ENCODE measurements at places on chromosomes 2 and 18. TPM values are rescaled to one million over a fixed set of nuclear protein-coding genes. Genes with fewer than 3 reads are reported as not detected.

- H3K27me3 ChIP-seq: peaks cover 3% of the 10 kb centered on the region
- H3K27ac ChIP-seq: no peak overlapping the region
- no peak overlapping the region for H3K4me3 ChIP-seq
- no peak for DNase-seq
- H3K4me1 ChIP-seq: no peaks in the 10 kb centered on the region
Measured at GRCh38 chr18:37450434-37451132, 115.0 kb downstream of the CELF4 start.

The PAIP2B gene
- 2.2 TPM for total RNA-seq

The FAM110C gene
- total RNA-seq: 3.6 TPM

DNA sequence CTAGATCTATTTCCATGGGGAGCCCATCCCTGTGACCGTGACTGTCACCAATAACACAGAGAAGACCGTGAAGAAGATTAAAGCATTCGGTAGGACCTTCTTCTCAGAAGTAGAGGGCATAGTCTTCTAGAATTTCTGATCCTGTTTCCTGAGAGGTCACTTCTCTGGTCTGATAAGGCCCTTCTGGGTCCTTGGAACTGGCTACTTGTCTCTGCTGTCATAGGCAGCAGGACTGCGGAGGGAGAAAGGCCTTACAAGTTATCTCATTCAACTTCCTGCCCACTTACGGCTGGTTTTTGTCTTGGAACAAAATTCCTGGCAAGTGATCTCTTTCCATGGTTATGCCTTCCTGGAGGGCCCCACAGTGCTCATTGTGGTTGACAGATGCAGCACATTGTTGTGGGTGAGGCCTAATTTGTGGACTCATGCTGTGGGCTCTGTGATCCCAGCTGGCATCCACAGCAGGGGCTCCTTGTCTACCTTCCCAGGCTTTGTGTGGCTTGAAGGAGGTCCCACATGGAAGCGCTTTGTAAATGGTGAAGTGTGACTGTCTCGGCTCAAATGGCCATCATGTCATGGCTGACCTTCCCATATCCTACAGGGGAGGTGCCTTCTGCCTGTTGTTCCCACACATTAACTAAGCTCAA lies 22.0 kb downstream of the SAG start:
- H3K27me3 ChIP-seq: no peaks in the 10 kb centered on the region
- no peak for DNase-seq
- H3K4me1 ChIP-seq: peaks cover 23% of the 10 kb centered on the region
- H3K27ac ChIP-seq: no peak overlapping the region

The SCYGR2 gene
- not detected for total RNA-seq

GRCh38 chr2:181642086-181642485 lies 14.8 kb downstream of the CERKL start:
- H3K36me3 ChIP-seq: no peaks in the 10 kb centered on the region
- no peaks in the 10 kb centered on the region for H3K4me1 ChIP-seq
- H3K4me3 ChIP-seq: no peak overlapping the region
- H3K27me3 ChIP-seq: peaks cover 23% of the 10 kb centered on the region
- H3K27ac ChIP-seq: no peak overlapping the region

The REG1B gene
- total RNA-seq: not detected

The NPAS2 gene
- 2.3 TPM for total RNA-seq

DNA sequence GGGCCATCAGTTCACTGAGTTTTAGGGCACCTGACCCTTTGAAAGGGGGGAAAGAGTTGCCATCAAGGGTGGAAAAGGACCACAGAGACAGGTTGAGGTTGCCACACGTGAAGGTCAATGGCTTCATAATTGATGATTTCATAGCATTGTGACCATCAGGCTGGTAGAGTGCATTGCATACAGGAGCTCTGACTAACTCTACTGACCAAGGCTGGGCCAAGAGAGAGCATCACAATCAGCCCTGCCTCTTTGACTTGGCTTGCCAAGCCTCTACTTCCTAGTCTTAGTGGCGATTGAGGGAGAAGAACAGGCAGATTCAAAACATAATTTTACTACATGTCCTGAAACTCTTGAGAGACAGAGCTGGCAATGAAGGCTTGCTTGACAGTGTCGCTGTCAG lies 5.8 kb upstream of the TNP1 start:
- no peak overlapping the region for H3K4me3 ChIP-seq
- no peak overlapping the region for H3K27ac ChIP-seq
- peaks cover 2% of the 10 kb centered on the region for H3K4me1 ChIP-seq
- no peaks in the 10 kb centered on the region for H3K36me3 ChIP-seq
- peaks cover 2% of the 10 kb centered on the region for H3K27me3 ChIP-seq
- DNase-seq: no peak

DNA sequence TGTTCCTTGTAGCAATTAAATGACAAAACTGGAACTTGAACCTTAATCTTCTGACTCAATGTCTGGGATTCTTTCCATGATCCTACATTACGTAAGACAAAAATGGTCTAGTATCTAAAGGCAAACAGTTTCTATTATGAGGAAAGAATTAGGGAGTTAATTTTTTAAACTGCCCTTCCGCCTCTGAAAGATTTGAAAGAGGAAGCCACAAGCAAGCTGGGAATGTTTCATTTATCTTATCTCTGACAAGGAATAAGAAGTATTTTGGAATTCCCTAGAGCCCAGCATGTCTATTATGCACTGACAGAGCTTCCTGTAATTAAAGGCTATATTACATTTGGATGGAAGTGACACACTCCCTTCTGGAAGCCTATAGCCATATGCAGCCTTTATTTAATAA lies 558.8 kb upstream of the CDH2 start:
- no peaks in the 10 kb centered on the region for H3K36me3 ChIP-seq
- H3K27me3 ChIP-seq: no peaks in the 10 kb centered on the region
- no peak overlapping the region for H3K4me3 ChIP-seq
- no peaks in the 10 kb centered on the region for H3K4me1 ChIP-seq
- DNase-seq: no peak

DNA sequence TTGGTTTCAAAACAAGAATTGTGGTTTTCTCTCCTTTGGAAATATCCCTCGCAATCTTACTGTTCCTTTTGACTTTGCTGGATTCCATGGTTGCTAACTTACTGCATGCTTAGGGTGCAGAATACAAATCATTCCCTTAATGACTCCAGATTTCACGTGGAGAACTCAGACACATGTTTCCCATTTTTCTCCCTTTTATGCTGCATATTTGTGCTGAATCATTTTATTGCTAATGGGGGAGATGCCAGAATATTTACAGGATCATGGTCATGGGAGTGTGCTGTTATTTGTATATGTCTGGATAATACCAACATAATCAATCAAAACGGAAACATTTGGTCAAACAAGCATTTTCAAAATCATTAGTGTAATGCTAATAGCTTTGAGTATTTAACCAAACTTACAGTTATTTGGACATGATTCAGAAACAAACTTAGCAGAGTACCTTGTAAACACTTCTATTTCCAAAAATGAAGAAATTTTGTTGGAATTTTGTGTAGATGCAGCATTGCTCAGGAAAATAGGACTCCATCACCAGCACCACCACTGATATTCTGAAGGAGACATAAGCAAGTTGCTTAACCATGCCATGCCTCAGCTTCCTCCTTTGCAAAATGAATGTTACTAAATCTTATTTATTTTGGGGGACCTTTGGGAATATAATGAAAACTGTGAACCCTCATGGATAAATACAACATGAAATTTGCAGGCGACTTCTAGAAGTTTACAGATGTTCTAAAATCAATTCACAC lies 122.5 kb upstream of the RND3 start:
- DNase-seq: no peak
- H3K4me1 ChIP-seq: no peaks in the 10 kb centered on the region
- H3K4me3 ChIP-seq: no peak overlapping the region
- no peak overlapping the region for H3K27ac ChIP-seq
- no peaks in the 10 kb centered on the region for H3K27me3 ChIP-seq

The ZSWIM2 gene
- not detected for total RNA-seq

DNA sequence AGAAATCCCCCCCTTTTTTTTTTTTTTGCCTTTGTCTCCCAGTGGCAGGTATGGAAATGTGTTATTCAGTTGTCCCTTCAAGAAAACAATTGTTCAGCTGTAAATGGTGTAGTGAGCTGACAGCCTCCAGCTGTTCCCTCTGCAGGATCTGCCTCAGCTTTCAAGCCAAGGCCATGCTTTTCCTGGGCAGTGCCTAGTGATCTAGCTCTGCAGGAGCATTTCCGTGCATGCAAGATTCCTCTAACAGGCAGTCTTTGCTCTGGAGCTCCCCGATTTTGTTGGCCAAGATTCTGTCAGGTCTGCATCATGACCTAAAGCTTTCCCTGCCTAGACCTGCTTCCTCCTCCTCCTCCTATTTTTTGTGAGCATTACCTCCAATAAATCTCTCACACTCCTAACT lies 300.7 kb upstream of the UBE2E3 start:
- no peaks in the 10 kb centered on the region for H3K4me1 ChIP-seq
- peaks cover 6% of the 10 kb centered on the region for H3K27me3 ChIP-seq
- no peak for DNase-seq
- H3K36me3 ChIP-seq: no peaks in the 10 kb centered on the region

- H3K27ac ChIP-seq: no peak within 1 kb of the TSS
- no peaks in the 10 kb centered on the region for H3K36me3 ChIP-seq
- H3K27me3 ChIP-seq: peaks cover 39% of the 10 kb centered on the region
- H3K4me1 ChIP-seq: peaks cover 3% of the 10 kb centered on the region
Measured at GRCh38 chr2:27496357-27497287, at the start of gene GCKR. Gene GCKR, plus strand, starts transcription at chr2:27496839. Its CDS starts 66 bp downstream, at chr2:27496905.

The PLGLB1 gene
- total RNA-seq: 0.48 TPM

The CDH2 gene
- total RNA-seq: not detected

The CCT7 gene
- 541 TPM for total RNA-seq

- no peak overlapping the region for H3K27ac ChIP-seq
- no peak overlapping the region for H3K4me3 ChIP-seq
- DNase-seq: no peak
- H3K27me3 ChIP-seq: no peaks in the 10 kb centered on the region
- no peaks in the 10 kb centered on the region for H3K36me3 ChIP-seq
Measured at GRCh38 chr2:5123582-5124196, 568.5 kb upstream of the SOX11 start.

GRCh38 chr18:8626414-8627106 lies 17.3 kb downstream of the RAB12 start:
- H3K4me3 ChIP-seq: no peak overlapping the region
- peaks cover 25% of the 10 kb centered on the region for H3K36me3 ChIP-seq
- H3K27me3 ChIP-seq: no peaks in the 10 kb centered on the region
- no peak overlapping the region for H3K27ac ChIP-seq
- peaks cover 20% of the 10 kb centered on the region for H3K4me1 ChIP-seq
- no peak for DNase-seq

DNA sequence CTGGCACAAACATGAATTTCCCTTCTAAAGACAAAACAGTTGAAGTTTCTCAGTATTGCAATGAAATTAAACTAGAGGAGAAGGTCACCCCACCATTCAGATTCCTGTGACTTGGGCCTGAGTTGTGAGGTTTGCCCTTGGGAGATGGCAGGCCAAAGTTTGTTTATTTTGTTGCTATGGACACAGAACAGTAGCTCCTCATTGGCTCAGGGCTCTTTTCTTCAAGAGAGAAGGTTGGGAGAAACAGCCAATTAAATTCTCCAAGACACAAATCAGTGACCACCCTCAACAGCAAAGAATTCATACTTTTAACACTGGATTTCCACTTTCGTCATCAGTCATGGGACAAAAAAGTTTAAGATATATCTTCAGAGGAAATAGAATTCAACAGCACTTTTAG lies at the start of gene FLACC1:
FLACC1 (minus strand) TSS at position 125 of the 400 bp plus-strand sequence. CDS start 5,941 bp downstream, outside the sequence.
- H3K27me3 ChIP-seq: no peaks in the 10 kb centered on the region
- H3K36me3 ChIP-seq: peaks cover 8% of the 10 kb centered on the region
- H3K27ac ChIP-seq: no peak within 1 kb of the TSS
- H3K4me3 ChIP-seq: no peak within 1 kb of the TSS
- peaks cover 16% of the 10 kb centered on the region for H3K4me1 ChIP-seq
- DNase-seq: no peak

- H3K27ac ChIP-seq: no peak overlapping the region
- H3K36me3 ChIP-seq: no peaks in the 10 kb centered on the region
- H3K4me1 ChIP-seq: no peaks in the 10 kb centered on the region
- no peak for DNase-seq
- peaks cover 4% of the 10 kb centered on the region for H3K27me3 ChIP-seq
Measured at GRCh38 chr2:95385570-95385984, 16.9 kb upstream of the FAHD2A start.

DNA sequence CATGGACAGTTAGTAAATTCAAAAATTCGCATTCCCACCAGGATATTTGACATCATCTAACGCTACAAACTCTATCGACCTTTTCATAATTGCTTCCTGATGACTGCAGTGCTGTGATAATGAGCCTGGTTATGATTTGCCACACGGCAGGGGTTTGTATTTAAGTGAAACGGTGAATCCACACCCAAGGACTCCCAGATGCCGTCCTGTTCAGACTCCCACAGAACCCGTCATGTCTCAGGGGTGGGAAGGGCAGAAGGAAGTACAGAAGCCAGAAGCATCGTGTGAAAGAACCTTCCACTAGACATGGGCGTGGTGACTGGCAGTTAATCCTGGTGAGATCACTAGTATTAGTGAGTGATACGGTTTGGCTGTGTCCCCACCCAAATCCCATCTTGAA lies 91.2 kb upstream of the TMEM18 start:
- H3K36me3 ChIP-seq: no peaks in the 10 kb centered on the region
- peaks cover 9% of the 10 kb centered on the region for H3K4me1 ChIP-seq
- H3K4me3 ChIP-seq: no peak overlapping the region
- peaks cover 17% of the 10 kb centered on the region for H3K27me3 ChIP-seq
- no peak overlapping the region for H3K27ac ChIP-seq

The RNF138 gene
- total RNA-seq: 83.7 TPM

GRCh38 chr2:13597176-13597575 lies 880.4 kb downstream of the TRIB2 start:
- H3K27ac ChIP-seq: no peak overlapping the region
- no peaks in the 10 kb centered on the region for H3K4me1 ChIP-seq
- no peak for DNase-seq
- peaks cover 2% of the 10 kb centered on the region for H3K27me3 ChIP-seq
- H3K36me3 ChIP-seq: no peaks in the 10 kb centered on the region

The IFIH1 gene
- 33.3 TPM for total RNA-seq

GRCh38 chr2:85596026-85596333 lies 435 bp downstream of the RNF181 start:
- DNase-seq: peak; percentile 55
- H3K27me3 ChIP-seq: no peaks in the 10 kb centered on the region
- H3K27ac ChIP-seq: peak overlapping the region; percentile 95
- H3K4me1 ChIP-seq: peaks cover 23% of the 10 kb centered on the region

- no peak for DNase-seq
- H3K27ac ChIP-seq: no peak overlapping the region
- H3K4me3 ChIP-seq: no peak overlapping the region
- H3K27me3 ChIP-seq: peaks cover 8% of the 10 kb centered on the region
Measured at GRCh38 chr18:63552581-63552980, 10.4 kb downstream of the SERPINB12 start.

GRCh38 chr2:56416500-56417176 lies 232.8 kb downstream of the CCDC85A start:
- no peaks in the 10 kb centered on the region for H3K27me3 ChIP-seq
- no peak overlapping the region for H3K4me3 ChIP-seq
- no peak for DNase-seq
- H3K36me3 ChIP-seq: no peaks in the 10 kb centered on the region
- no peaks in the 10 kb centered on the region for H3K4me1 ChIP-seq

DNA sequence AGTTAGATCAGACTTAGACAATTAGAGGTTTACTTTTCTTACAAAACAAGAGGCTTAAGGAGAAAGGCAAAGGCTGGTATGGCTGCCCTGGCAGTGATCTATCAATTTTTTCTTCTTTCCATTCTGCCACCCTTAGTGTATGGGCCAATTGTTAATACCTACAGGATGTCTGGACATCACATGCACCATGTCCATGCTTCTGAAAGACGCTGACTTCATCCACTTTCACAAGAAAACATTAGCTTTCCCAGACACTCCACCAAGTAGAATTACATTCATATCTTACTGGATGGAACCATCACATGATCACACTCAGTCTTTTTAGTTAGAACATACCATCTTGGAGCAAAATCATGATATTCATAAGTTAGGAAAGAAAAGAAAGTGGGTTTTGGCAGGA lies 120.9 kb downstream of the ARHGAP28 start:
- no peak overlapping the region for H3K4me3 ChIP-seq
- no peaks in the 10 kb centered on the region for H3K36me3 ChIP-seq
- no peak for DNase-seq
- no peaks in the 10 kb centered on the region for H3K4me1 ChIP-seq
- H3K27me3 ChIP-seq: no peaks in the 10 kb centered on the region
